ENCODE measurements at places on chromosomes 3 and 15.

GRCh38 chr15:29596266-29596665 is 226.0 kb downstream of the TJP1 start:
- no peak for DNase-seq

DNA sequence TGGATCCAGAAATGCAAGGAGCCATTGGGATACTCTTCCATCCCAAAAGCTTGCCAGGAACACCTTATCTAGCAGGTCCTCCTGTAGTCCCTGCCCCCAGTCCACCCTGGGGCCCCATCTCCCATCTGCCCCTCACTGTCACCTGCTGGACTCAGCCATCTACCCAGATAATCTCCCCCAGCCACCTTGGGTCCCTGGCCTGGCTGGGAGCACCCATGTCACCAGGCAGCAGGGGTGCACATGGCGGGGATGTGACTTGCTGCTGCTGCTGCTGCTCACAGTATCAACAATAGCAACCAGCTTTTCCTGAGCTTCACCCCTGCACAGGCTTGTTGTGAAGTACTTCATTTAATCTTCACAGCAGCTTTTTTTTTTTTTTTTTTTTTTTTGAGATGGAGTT is 12.6 kb downstream of the PTH1R start:
- no peak for DNase-seq

DNA sequence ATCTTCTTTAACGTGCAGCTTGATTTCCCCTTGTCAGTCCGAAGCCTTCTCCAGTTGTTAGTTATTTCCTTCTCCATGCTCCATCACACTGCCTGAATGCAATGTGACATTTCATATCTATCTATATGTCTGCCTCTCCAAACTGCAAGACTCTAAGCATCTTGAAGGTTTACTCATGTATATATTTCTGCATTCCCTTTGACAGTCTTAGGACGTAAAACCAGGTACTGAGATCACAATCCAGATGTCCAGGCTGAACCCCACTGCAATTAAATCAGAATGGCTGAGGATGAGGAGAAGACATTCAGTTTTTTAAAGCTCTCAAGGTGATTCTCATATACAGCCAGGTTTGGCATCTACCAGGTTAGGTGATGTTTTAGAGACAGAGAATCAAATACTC is 6.1 kb upstream of the SATB1 start:
- no peak for DNase-seq

DNA sequence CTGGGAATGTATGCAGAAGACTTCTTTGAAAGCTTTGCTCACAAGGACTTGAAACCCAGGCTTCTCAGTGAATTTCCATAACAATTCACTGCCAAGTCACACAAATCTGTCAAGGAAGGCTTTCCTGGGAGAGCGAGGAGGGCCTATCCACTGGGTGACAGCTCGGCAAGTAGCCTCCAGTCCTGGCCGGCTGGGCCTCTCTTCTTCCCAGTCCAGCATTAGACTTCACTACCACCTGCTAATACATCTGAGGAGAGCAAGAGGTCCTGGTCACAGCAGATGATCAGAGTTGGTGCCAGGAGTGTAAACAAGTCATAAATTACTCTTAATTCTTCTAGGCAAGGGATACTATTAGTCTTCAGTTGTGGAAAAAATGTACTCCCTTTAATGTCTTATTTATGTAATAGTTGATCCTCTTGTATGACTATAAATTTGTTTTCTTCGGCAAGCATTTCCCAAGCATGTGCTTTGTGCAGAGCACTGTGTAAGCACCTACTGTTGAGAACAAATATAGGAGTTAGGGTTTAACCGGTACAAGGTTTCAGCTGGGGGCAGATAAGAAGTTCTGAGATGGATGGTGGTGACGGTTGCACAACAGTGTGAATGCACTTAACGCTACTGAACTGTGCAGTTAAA is 162.9 kb downstream of the VGLL4 start:
- no peak for DNase-seq

- DNase-seq, result no peak
Observed at GRCh38 chr3:161413127-161413854, 42.0 kb upstream of the SPTSSB start.

DNA sequence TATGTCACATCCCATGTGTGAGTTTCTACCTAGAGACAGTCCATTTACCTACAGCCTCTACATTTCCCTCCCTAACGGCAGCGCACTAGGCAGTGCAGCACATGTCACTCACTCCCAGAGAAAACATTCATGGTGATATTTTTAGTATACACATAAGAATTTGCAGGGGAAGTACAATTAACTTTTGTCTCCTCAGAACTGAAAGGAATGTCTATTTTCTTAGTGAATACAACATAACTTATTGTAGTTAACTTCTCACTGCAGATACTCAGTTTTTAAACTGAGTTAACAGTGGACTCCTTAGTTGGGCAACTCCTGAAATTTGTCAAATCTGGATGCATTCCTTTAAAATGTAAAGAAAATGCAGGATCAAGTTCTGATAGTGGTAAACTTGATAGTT is 4.5 kb upstream of the ZBTB47 start:
- no peak for DNase-seq

DNA sequence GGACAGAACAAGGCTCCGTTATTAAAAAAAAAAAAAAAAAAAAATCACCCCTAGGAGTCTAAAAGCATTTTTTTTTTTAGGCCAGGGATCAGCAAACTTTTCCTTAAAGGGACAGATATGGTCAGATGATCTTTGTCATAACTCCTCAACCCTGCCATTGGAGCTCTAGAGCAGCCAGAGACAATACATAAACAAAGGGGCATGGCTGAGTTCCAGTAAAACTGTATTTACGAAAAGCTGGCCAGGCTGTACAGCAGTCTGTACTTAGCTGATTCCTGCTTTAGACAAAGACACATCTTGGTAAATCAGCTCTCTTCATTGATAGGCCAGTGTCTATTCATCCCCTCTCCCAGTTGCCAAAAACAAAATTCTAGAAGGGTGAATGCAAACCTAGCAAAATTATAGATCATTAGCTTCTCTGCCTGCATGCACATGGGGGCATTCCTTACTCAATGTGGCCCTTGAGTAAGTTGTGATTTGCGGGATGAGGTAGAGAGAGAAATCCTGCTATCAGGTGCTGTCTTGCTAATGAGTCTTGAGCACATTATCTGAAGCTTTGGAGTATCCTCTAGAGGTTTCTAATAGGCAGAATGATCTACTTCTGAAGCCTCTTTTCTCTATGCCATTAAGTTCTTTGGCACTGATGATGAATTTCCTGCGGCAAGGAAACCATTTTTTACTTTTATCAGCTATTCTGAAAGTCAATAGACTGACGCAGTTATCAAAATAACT is 35.2 kb downstream of the SENP8 start:
- DNase-seq, result no peak

DNA sequence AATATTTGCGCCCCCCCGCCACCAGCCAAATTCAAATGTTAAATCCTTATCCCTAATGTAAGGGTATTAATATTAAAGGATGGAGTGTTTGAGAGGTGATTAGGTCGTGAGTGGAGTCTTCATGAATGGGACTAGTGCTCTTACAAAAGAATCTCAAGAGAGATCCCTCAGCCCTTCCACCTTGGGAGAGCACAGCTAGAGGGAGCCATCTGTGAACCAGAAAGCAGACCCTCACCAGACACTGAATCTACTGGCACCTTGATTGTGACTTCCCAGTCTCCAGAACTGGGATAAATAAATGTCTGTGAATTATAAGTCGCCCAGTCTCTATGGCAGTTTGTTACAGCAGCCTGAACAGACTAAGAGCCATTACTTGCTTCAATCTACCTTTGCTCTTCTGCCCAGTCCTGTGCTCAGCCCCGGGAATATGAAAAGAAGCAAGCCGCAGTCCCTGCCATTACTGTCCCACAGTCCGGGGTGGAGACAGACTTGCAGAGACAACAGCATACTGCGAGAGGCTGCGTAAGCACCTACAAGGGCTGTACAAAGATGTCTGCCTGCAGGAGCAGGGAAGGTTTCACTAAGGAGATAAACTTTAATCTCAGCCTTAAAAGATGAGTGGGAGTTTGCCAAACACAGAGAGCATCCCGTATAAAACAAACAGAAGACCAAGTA is 110.7 kb upstream of the TMCO5A start:
- DNase-seq, result no peak

DNA sequence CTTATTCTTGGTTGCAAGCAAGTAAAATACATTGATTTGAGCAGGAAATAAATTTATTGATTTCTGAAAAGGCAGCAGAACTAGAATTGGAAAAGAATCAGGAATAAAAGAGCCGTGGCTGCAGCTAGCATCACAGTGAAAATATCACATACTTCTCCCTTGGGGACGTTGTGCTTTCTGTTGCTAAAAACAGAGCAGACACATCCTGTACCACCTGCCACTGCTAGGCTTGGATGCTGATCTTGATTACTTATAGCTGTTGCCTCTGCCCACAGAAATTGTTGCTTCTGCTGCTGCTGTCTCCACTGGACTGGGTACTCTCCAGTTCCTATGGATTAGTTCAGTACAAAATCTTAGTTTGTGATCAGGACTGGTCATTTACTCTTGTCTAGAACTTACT is 283.8 kb downstream of the C3orf38 start:
- DNase-seq, result no peak

DNA sequence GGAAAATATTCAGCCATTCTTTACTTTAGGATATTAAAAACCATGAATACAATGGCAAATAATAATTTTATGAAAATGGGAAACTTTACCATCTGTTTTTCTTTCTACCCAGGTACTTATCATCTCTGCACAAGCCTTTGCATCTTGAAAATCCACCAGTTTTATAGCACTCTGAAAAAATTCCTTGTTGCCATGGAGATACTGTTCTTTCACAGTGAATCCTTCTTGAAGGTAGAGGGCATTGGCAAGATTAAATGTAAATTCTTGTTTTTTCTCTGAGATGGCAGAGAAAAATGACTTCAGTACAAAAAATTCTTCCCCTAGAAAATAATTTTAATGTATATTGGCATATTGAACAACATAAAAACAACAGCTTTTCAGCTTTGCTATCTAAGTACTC is 6.9 kb downstream of the SERPINI2 start:
- no peak for DNase-seq

- DNase-seq, result no peak
Observed at GRCh38 chr15:95699578-95699977, 630.9 kb upstream of the NR2F2 start.

- DNase-seq, result no peak
Observed at GRCh38 chr3:108221393-108221792, 831 bp downstream of the IFT57 start.

- no peak for DNase-seq
Observed at GRCh38 chr15:35871282-35871681, 325.3 kb upstream of the DPH6 start.

- DNase-seq, result no peak
Observed at GRCh38 chr3:16692486-16693344, 87.5 kb upstream of the DAZL start.

DNA sequence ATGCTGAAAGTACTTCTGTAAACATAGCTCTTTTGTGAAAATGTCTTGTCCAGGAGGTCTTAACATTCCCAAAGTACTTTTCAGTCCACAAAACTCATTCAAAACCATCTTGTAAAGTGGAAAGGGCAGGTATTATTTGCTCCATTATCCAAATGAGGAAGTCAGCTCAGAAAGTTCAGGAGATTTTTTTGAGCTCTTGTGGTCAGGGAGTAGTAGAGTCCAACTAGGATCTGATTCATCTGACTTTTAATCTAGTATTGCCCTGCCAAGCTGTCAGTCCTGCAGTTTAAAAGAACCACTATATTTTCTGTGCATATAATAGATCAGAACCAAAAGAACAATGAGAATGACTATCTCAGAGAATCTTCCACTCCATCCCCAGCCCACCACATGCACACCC is 83.5 kb downstream of the FOXB1 start:
- DNase-seq, result no peak

- no peak for DNase-seq
Observed at GRCh38 chr3:129836381-129837064, 57.0 kb downstream of the TMCC1 start.

DNA sequence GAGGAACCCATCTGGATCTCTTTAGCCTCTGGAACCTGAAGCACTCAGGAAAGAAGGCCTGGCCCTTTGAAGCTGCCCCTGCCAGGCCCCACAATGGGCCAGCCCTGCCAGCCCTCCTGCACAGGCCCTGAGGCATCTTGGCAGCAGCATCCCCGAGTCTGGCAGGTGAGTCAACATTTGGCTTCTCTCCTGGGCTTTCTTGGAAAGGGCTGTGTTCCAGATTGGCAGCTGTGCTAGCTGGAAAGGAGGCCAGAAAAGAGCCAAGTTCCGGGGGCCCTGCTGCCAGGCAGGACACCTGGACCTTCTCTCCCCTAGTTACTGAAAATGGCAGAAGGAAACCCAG is 187.2 kb downstream of the SHQ1 start:
- no peak for DNase-seq

DNA sequence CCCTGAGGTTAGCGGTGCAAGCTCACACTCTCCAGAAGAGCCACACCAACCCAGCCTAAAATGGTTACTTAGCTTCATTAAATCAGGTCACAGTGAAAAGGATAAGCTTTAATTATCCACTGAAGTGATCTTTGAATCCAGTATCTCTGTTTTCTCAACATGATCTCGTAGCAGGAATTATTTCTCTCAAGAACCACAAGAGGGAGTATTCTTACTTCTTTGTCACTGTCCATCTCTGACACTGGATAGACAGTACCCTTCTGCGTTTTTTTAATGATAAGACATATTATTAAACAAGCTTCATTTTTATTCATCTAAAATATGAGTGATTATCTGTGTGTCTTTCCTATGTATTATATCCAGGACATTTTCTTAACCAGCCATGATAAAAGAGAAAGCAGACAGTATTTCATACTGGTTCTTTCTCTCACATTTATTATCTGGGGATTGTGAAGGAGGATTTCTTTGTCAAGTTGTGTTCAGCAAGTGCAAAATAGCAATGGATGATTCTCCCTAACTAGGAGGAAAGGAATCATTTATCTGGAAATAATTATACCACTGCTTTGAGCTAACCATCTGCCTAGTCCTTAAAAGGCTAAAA is 105.4 kb upstream of the CCDC54 start:
- no peak for DNase-seq

DNA sequence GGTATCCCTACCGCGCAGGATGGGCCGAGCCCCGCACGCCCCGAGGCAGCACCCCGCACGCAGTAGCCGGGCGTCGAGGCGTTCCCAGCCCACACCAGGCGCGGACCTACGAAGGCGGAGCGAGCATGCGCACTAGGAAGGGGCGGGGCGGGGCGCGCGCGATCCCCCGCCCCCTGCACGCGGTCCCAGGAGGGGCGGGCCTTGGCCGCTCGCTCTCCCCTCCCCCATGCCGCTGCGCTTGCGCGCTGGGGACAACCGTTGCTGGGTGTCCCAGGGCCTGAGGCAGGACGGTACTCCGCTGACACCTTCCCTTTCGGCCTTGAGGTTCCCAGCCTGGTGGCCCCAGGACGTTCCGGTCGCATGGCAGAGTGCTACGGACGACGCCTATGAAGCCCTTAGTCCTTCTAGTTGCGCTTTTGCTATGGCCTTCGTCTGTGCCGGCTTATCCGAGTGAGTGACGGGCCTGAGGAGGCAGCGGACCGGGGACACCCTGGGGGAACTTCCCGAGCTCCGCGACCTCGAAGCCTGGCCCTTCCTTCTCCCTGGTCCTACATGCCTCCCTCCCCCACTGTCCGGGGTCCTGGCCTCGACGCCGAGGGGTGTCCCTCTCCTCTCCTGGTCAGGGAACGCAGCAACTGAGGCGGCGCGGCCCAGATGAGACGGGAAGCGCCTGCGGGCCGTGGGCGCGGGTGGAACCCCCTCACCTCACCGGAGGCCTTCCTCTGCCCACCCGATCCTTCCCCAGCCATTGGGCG is at the start of gene SPESP1:
Gene SPESP1 (plus strand): TSS at position 258 of the 755 bp plus-strand sequence. CDS start 129 bp downstream, at position 387.
- peak; percentile 44 for DNase-seq

- DNase-seq, result no peak
Observed at GRCh38 chr3:50334339-50335075, 6.1 kb downstream of the RASSF1 start.

GRCh38 chr3:49531218-49531617 is 23.1 kb upstream of the BSN start:
- no peak for DNase-seq

GRCh38 chr3:77001062-77001701 is 38.7 kb upstream of the ROBO2 start:
- no peak for DNase-seq

Data from activated T-cell treated with anti-CD3 and anti-CD28 coated beads for 1 hour (primary cell).